ENCODE measurements at places on chromosomes 1 and 21.

- no peak for DNase-seq
These were observed 10.0 kb upstream of the A3GALT2 start for GRCh38 chr1:33330906-33331305.

GRCh38 chr1:4825800-4826450, 171.5 kb downstream of the AJAP1 start:
- no peak for DNase-seq

- DNase-seq, result no peak
These were observed 463.9 kb downstream of the OMA1 start for GRCh38 chr1:58082596-58082995.

- DNase-seq, result no peak
These were observed at the start of gene MMEL1 for GRCh38 chr1:2632561-2633361. Gene MMEL1 (minus strand): TSS chr1:2633016. CDS start chr1:2629484, 3,532 bp downstream.

DNA sequence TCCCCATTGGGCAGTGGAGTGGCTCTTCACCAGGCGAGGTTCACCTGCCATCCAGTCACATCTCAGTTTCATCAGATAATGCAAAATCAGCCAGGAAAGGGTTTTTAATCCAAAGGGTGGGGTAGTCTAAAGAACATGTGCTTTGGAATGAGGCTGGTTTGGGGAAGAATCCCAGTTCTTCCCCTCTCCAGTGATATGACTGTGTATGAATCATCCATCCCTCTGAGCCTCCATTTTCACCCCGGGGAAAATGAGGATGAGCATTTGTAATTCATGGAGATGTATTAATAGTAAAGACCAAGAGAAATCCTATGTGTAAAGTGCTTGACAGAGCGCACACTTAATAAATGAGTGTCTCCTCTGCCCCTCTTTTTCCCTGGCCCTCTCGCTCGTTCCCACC, 215.1 kb upstream of the FGGY start:
- DNase-seq, result no peak

DNA sequence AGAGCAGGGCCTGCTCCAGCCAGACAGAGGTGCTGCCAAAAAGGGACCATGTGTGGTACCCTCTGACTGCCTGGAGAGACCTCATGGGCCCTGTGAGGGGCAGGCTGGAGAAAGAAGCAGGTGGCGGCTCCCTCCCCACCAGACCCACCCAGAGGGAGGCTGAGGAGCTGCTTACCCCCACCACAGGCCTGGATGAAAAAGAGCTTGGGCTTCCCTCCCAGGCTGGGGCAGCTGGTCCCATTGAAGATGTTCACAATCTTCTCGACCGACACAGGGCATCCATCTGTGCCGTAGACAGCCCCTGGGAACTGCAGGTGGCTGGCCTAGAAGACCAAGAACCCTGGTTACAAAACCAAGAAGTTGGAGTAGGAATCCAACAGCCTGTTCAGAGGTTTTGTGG, 19.6 kb downstream of the CASP9 start:
- no peak for DNase-seq

GRCh38 chr1:63902844-63903589, 129.2 kb downstream of the ROR1 start:
- no peak for DNase-seq

DNA sequence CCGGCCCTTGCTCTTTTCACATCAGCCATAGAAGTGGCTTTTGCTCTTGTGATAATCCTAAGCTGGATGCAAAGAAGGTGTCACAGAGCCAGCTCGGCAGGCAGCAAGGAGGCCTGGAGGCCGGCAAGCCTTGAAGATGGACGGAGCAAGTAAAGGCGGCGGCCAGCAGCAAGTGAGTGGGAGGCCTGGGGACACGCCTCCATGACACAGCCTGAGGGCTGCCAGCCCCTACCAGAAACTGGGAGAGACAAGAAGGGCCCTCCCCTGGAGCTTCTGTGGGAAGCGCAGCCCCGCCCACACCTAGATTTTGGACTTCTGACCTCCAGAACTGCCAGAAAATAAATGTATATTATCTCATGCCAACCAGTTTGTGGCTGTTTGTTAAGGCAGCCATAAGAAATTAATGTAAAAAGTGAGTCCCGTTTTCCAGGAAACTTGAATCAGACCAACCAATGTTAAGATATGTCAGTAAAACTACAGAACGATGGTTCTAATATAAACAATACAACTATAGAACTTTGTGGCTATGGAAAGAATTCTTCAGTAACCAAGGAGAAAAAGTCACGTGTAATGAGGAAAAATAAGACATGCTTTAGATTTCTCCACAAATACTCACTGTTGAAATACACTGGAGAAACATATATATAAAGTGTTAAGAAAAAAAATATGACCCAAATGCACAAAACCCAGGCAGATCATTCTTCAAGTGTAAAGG, 49.9 kb downstream of the BACE2 start:
- no peak for DNase-seq

DNA sequence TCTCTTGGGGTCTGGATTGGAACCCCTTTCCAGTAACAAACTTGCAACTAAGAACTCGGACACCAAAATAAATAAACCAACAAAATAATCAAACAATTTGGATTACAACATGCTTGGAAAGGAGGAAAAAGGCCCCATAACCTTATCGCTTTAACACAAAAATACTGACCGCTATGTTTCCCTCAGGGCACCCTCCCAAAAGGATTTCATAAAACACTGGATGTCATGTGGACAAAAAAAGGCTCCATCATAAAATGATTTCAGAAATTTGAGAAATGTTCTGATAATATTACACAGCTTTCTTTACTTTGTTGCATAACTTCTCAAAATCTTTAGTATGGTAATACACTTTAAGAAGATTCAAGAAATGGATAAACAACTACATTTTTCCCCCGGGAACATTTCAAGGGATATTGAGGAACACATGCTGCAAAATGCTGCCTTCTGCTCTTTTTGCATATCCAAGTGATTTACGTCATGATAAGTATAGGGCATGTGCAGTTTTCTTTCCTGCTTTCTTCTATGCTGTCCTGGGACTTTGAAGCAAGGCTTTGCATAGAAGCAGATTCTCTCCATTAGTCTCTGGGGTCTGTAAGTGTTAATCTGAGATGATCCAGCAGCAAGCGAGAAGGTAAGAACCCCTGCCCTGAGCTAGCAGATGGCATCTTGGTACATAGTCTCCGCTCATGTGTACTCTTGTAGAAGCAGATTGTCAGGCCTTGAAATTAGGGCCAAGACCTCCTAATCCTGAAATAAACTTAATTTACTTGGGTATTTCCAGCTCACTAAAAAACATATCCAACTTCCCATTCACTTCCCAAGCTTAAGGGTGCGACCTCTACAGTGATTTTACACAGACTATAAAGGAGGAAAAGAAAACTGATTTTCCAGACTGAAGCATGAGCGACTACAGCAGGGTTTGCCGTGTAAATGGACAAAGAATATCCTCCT, 85.5 kb upstream of the KIAA0040 start:
- DNase-seq, result no peak

DNA sequence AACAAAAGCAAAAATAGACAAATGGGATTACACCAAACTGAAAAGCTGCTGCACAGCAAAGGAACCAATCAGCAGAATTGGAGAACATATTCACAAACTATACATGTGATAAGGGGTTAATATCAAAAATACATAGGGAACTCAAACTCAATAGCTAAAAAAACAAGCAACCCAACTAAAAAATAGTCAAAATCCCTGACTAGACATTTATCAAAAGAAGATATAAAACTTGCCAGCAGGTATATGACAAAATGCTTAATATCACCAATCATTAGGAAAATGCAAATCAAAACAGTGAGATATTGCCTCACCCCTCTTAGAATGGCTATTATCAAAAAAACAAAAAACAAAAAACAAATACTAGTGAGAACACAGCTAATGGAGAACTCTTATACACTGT, 140.3 kb downstream of the LRRIQ3 start:
- DNase-seq, result no peak

DNA sequence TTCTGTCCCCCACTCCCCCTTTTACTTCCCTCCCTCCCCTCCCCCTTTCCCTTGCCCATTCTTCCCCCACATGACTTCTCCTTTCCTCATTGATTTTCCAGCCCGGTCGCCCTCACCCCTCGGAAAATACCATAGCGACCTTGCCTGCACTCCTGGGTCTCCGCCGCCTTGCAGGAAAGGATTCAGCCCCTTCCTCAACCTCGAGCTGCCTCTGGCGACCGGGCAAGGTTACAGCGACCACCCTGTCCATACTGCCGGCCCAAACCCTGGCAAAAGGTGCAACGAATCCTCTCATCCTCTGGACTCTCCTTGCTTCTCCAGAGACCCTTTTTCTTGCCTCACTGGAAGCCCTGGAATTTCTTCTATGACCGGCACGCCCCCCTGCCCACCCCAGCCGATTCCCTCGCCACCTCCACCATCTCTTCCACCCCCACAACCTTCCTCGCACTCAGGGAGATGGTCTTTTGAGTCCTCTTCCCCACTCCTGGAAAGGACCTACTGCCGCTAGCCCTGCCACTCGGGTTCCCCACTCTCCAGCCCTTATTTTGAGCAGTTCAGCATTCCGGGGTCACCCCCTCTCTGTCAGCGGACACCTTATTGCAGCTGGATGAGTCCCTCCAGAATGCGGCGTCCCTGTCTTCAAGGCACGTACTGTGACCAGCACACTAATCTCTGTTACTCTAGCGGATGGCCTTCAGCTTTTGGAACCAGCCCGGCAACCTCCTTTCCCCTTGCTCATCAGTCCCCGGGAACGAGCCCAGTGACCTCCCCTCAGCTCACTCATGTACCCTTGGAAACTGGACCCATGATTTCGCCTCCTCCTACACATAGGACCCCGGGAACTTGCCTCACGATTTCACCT, 846 bp downstream of the NSUN4 start:
- DNase-seq, result no peak

DNA sequence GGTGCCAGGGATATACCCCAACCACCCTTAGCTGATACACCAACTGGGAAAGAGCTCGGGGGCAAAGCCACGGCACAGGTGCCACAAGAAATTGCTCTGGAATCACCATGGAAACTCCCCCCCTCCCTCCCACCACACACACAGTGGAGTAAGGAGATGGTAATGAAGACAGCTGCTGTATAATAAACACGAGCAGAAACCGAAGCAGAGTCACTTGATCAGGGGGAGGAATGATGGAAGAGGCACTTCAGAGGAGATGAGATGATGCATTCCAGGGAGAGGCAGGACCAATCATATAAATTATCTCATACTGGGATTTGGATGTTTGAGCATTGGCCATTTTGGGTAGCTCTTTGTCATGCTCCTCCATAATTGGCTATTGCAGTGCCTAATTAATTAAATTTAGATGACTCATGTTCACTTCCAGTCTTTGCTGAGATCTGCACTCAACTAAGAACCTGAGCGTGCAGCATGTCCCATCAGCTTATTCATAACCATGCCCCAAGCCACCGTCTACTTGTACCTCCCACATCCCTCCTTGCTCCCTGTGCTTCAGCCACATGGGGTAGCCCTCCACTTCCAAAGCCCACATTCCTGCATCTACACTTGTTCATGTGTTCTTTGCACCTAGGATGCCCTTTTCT, 189.5 kb downstream of the ZSCAN20 start:
- DNase-seq, result no peak

DNA sequence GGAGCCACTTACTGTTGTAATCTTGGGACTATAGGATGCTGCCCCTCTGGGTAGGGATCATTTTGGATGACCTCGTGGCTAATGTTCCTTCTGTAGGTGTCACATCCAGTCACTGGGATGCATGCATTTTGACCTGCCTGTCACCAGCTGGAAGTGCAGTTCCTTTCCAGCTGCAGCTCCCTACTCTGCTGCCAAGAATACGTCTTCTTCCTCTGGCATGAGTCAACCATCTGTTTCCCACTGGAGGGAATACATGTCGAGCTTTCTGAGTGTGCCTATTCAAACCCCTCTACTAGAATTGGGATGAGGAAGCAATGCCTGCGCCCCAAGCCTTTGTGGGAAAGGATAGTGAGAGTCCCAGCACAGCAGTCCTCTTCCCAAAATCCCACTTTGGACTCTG, 415.5 kb upstream of the ADAMTS5 start:
- DNase-seq, result no peak

GRCh38 chr21:39531840-39532239, 80.1 kb downstream of the SH3BGR start:
- no peak for DNase-seq

GRCh38 chr21:42316891-42317290, 1.7 kb upstream of the TFF3 start:
- DNase-seq, result no peak

DNA sequence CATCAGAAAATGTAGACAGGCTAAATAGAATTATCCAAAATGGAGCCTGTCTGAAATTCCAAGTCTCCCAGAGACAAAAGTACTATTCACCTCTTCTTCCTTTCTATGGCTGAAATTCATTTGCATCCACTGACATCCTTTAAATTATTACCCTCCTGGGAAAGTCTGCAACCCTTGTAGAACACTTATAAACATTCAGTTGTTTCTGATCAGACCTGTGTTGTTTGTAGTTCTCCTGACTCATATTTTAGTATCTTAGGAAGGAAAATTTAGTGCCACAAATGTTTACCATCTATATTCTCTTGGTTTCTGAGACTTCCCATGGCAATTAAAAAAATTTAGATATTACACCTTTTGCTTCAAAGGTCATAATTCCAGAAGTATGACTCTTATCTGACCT, 69.6 kb upstream of the C1orf105 start:
- DNase-seq, result no peak

GRCh38 chr1:212624976-212625501, 16.5 kb downstream of the ATF3 start:
- DNase-seq, result no peak

DNA sequence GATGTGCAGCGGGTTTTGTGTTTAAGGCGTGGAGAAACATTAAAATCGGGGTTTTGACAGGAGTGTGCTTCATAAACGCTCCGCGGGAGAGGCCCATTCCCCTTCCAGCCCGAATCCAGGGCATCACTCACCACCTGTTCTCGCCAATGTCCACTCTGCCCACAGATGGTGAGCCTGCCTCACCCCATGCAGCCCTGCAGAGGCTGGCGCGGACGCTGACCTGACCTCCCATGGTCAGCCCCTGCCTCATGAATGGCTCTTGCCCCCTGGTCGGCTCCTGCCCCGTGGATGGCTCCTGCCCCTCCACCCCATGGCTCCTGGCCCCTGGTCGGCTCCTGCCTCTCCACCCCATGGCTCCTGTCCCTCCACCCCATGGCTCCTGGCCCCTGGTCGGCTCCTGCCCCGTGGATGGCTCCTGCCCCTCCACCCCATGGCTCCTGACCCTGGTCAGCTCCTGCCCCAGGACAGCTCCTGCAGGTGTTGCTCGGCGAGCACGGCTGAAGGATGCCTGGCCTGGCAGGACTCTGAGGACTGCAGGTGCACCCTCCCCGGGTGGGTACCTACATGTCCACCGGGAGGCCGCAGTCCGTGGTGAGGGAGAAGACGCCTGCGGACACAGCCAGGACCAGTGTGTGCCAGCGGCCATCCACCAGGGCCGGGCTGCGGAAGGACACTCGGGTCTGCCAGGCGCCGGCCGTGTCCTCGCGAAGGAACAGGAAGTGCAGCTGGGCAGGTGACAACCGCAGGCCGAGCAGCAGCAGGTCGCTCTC, 6.7 kb downstream of the KRTAP10-1 start:
- DNase-seq, result no peak
